ENCODE measurements at places on chromosomes 5 and 9.
A peak's percentile ranks its signal among the peaks of the same experiment; 100 is the strongest.

- DNase-seq = peak; percentile 95
Measured at GRCh38 chr5:77893225-77893860, 117.2 kb upstream of the TBCA start.

DNA sequence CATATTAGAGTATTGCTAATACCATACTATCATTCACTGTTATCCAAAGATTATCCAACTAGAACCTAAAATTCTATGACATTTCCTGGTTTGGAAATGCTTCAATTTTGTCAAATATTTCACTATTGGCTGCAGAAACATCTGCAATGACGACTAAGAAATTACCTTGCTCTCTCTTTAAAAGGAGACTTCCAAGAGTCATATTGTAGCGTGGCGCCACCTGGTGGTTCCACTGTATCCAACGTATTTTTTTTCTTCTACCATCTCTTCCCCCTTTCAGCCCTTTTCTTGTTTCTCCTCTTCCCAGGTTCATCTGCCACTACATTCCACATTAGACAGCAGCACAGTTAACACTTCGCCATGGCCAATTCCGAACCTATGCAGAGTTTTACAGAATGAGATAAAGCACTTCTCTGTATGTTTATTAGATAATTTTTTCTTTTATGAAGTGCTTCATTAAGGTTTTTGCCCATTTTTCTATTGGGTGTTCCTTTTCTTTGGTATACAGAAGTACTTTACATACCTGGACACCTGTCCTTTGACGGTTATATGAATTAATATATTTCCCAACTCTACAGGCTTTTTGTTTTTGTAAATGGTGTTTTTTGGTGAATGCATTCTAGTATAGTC lies 153.5 kb downstream of the CDC42SE2 start:
- peak; percentile 46 for DNase-seq

DNA sequence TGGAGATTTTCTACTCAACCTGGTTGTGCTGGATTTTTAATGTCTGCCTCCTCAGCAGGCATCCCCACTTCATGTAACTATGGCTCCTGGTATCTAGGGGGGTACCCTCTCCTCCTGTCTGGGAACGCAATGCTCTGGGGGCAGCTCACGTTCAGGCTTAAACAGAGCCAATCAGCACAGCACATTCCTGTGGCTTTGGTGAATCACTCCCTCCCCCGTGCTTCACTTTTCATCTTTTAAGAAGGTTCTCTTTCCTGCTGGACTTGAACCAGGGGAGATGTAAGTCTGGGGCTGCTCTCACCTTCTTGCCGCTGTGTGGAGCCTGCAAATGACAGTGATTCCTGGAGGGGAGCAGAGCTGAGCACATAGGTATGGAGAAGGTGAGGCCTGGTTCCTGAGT lies 101.2 kb downstream of the MSX2 start:
- peak; percentile 3 for DNase-seq

- DNase-seq = peak; percentile 65
Measured at GRCh38 chr5:147554261-147554817, 44.5 kb upstream of the DPYSL3 start.

DNA sequence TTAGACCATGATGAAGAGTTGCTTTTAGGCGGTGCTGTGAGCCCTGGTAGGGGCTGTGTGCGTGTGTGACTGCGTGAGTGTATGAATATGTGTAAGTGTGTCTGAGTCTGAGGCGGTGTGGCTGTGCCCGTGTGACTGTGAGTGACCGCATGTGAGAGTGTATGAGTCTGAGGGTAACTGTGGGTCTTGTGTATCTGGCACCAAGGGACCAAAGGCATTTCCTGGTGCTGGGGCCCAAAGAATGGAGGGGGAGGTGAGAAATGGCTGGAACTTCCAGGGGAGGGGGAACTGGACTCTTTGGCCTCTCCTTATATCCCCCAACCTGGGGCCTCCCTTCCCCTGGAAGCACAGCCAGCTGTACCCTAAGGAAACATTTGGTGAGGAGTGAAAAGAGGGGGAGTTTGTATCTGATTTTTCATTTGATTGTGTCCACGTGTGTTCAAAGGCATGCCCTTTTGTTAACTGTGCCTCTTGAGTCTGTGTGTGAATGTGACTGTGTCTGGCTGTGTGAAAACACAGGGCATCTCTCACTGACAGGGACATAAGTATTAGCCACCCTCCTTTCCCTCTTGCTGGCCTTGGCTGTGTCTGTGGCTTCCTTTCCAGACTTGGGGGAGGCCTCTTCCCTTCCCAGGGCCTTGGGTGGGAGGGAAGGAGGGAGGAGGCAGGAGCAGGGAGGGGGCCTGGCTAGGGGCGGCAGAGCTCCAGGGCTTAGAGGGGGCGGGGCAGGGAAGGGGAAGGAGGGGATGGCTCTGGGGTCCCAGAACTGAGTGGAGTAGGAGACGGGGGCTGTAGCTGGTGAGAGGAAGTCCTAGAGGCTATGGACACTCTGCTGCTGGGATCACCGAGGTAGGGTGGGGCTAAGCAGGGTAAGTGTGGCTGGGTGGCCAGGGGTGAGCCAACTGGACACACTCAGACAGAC lies 1.4 kb downstream of the IL11RA start:
- no peak for DNase-seq

- DNase-seq = no peak
Measured at GRCh38 chr5:176700239-176700847, 53.1 kb downstream of the TSPAN17 start.

- peak; percentile 70 for DNase-seq
Measured at GRCh38 chr5:147509710-147510651, at the start of gene DPYSL3. Gene DPYSL3 (minus strand): TSS chr5:147510068. CDS start chr5:147509858, 210 bp downstream.

GRCh38 chr5:129724222-129724621 lies 23.7 kb upstream of the MINAR2 start:
- DNase-seq = no peak

DNA sequence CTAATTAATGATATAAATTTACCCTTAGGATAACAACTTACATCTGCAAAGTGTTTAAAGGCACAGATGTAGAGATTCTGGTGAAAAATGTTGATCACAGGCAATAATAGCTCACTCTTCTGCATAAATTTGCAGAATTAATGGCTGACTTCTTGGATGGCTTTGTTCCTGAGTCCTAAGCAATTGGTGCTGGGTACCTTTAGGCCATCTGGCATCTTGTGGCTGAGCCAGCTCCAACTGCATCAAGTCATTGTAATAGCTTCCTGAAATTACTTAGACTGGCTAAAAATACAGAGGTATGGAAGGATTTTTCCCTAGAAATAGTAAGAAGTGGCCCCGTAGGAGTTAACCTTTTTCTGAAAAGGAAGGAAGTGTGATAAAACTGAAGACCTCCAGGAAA lies 118.3 kb upstream of the MINAR2 start:
- no peak for DNase-seq

GRCh38 chr5:180848878-180849277 lies 12.2 kb downstream of the ZFP62 start:
- DNase-seq = no peak

GRCh38 chr9:91071184-91071990 lies 269.8 kb downstream of the SYK start:
- DNase-seq = peak; percentile 70

GRCh38 chr9:116151966-116152381 lies 1.6 kb upstream of the PAPPA start:
- DNase-seq = peak; percentile 23

DNA sequence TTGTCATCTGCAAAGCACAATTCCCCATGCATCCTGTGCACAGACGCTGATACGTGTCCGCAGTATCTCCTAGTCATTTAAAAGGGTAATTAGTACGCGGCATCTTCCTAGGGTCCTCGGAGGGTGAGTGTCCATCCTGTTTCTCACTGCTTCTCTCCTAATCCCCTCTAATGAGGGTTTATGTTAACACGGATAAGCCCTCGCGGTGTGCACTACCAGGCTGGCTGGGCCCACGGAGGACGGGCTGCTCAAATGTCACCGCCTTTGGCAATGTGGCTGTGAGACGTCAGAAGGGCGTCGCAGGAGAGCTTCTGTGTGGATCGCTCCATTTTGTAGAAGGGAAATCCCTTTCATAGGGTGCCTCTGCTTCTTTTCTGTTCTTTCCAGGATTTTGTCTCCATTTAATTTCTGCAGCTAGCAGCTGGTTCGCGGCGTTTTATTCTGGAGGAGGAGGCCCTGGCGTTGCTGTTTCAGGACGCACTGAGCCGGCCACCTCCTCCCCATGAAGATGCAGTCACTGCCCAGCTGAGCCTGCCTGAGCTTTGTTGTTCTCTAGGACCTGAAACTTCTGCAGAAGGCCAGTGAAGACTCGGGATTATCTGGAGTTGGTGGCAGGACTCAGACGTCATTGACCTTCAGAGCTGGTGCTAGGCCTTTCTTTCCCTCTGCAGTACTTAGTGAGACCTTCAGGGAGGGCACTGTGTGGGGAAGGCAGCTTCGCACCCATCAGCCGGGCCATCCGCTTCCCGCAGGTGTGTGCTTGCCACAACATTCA lies 326.1 kb upstream of the IRX1 start:
- DNase-seq = no peak

GRCh38 chr5:139149477-139150199 lies 48.5 kb downstream of the SIL1 start:
- peak; percentile 29 for DNase-seq

DNA sequence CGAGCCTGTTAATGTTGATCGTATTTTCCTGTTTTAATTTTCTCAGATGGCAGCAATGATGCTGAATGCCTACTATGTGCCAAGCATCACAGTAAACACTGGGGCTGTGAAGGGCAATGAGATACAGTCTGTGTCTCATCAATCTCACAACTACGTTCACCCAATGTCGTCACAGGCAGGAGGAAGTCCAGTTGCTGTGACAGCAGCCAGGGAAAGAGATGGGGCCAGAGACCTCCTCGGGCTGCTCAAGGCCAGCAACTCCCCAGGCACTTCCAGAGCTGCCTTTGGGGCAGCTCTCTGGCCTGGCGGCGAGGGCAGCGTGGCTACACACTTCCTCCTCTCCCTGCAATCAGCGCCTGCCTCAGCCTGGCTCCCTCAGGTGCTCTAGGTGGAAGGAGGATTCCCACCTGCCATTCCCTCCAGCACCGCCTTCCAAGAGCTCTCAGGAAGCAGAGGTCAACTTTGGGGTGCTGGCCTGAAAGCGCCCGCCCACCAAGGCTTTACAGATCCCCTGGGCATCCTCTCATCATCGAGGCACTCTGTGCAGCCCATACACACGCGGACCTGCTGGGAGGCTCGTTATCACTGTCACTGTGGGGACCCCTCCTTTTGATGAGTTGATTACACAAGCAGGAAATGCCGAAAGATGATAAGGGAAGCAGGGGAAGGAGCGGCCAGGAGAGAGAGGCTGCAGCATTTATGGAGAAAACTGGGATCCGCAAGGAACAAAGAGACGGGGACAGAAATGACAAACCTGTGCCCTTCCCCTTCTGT lies 159.2 kb downstream of the ZDHHC21 start:
- no peak for DNase-seq

- no peak for DNase-seq
Measured at GRCh38 chr5:27652505-27652904, 614.1 kb upstream of the CDH9 start.

- DNase-seq = no peak
Measured at GRCh38 chr5:143168171-143168741, 235.2 kb downstream of the NR3C1 start.

DNA sequence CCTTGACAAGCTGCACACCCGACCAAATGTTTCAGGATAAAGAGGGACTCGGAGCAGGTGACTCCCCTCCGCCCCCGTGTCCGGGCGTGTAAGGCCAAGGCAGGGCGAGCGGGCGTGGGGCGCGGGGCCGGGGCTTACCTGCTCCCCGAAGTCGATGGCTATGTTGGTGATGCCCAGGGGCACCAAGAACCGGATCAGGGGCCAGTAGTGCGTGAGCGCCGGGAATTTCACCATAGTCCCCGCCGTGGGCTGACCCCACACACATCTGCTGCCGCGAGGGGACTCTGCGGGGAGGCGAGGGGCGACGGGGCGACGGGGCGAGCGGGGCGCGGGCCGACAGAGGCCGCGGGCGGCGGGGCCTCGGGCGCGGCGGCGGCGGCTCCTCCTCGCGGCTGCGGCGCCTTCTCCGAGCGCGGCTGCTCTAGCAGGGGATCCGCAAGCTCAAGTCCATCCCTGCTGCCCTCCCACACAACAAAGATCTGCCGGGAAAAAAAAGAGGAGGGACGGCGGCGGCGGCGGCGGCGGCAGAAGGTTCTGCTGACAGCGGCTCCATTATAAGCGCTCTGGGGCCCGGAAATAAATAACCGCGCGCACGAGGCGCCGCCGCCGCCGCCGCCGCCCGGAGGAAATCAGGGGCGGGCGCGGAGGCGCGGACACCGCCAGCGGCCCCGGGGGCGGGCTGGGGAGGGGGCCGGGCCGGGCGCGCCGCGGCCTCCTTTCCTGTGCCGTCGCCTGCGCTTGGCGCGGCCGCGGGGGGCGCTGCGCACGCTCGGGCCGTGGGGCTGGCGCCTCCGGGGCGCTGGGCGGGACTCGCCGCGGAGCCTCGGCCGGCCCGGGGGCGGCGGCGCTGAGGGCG lies at the start of gene ANKH:
Gene ANKH (minus strand): TSS at position 565 of the 856 bp plus-strand sequence. CDS start 331 bp downstream, at position 234.
- peak; percentile 78 for DNase-seq

- no peak for DNase-seq
Measured at GRCh38 chr9:89553451-89554010, 51.3 kb upstream of the GADD45G start.

GRCh38 chr5:378301-378891 lies 56.9 kb downstream of the AHRR start:
- no peak for DNase-seq

DNA sequence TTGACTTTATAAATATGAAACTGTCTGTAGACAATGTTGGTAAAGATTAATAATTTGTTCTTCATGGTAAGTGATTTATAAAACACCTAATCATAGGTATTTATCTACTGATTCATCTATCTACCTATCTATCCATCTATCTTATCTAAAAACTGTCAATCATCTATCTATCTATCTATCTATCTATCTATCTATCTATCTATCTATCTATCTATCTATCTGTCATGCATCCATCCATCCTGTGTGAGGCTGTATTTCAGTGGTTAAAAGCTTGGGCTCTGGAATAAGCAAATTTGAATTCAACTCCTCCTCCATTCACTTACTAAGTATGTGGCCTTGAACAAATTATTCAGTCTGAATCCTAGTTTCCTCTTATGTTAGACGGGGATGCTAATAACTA lies 161.9 kb upstream of the GNA14 start:
- DNase-seq = no peak

- DNase-seq = peak; percentile 44
Measured at GRCh38 chr5:129904667-129905472, 605 bp downstream of the CHSY3 start.

- DNase-seq = peak; percentile 5
Measured at GRCh38 chr9:16482764-16483163, 387.7 kb downstream of the BNC2 start.

GRCh38 chr9:93686127-93686879 lies 109.9 kb downstream of the PHF2 start:
- DNase-seq = no peak

DNA sequence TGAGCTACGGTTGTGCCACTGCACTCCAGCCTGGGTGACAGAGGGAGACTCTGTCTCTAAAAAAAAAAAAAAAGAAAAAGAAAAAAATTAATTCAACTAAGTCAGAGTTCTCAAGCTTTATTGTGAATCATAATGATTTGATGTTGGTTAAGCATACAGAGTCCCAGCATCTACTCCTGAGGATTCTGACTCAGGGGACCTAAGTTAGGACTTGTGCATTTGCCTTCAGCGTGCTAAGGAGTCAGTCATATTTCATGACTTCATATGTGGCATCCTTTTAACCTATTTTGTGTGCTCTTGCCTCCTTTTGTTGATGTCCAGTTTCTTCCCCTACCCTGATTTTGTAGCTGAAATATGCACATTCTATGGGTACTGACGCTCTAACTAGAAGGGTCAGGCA lies 2.9 kb downstream of the MYOZ3 start:
- DNase-seq = peak; percentile 55

GRCh38 chr5:172321593-172321992 lies 38.0 kb upstream of the UBTD2 start:
- peak; percentile 32 for DNase-seq

GRCh38 chr5:122377026-122377425 lies 65.0 kb downstream of the SNCAIP start:
- DNase-seq = no peak

GRCh38 chr9:72349911-72350310 lies 15.1 kb downstream of the ZFAND5 start:
- no peak for DNase-seq
